Right kidney (tissue), 9 donors: ENCODE measurements at places on chromosomes 3 and 15.

DNA sequence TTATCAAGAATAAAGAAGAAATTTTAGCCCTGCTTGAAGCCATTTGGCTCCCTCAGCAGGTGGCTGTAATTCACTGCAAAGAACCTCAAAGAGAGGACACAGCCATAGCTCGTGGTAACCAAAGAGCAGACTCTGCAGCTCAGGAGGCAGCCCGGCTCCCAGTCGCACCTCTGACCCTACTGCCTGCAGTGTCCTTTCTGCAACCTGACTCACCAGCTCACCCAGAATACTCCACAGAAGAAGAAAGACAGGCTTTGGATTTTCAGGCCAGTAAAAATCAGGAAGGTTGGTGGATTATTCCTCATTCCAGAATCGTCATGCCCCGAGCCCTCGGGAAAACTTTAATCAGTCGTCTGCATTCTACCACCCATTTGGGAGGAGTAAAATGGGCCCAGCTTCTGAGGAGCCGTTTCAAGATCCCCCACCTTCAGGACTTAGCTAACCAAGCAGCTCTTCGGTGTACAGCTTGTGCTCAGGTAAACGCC lies 38.6 kb downstream of the ZBTB11 start:
- DNase-seq = no peak

DNA sequence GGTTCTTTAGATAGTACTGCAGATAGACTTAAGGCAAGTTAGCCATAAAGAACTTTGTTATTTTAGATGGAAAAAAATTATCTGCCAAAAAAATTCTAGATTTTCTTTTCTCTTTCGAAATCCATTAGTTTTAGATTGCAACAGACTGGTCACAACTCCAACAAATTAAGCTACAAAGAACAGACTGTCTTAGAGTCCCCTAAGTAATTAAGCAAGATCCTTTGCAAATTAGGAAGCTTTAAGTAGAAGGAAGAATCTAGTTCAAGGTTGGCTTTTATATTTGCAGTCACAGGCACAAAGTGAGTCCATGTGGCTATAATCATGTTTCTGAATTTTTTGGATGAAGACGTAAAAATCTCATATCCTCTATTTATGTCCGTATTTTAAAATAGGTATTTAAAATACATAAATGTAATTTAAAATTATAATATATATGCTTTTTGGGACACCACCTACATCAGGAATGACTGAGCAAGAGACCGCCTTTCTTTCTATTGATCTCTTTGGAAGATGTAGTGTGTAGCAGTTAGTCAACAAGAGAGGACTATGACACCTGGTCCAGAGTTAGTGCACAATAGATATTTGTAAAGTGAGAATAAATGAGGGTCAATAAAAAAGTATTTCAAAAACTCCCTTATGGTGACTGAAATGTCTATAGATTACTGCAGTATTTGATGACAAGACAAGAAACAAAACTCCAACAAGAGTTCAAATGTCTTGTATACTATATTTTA lies 34.4 kb downstream of the TMEM45A start:
- no peak for DNase-seq

GRCh38 chr15:78056714-78057269 lies 20.7 kb downstream of the TBC1D2B start:
- no peak for DNase-seq

DNA sequence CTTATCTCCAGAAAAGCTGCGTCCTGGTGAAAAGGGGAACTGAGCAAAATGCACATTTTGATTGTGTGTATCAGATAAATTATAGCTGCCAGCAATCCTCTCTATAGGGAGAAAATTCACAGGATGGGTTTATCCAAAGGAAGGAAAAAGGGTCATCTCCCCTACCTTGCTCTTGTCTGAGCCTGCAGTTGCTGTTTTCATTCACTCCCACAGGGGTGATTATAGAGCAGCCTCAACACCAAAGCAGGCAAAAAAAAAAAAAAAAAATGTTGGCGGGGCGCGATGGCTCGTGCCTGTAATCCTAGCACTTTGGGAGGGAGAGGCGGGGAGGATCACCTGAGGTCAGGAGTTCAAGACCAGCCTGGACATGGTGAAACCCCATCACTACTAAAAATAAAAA lies 333.7 kb downstream of the ROBO2 start:
- DNase-seq = no peak

DNA sequence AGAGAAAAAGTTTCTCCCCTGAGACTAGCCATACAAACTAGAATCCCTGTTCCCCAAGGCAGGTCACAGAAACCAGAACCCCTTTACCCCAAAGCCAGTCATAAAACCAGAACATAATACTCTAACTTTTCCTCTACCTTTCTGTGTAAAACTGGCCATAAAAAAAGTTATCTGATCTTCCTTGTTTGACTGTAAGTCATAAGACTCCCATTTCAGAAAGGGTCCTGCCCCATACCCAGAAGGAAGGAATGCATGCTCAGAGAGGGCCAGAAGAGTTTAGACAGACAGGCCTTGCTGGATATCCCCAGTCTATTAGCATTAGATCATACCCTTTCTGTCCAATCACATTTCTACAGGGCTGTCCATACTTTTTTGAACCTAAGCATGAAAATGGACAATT lies 27.2 kb downstream of the SCN11A start:
- DNase-seq = no peak

DNA sequence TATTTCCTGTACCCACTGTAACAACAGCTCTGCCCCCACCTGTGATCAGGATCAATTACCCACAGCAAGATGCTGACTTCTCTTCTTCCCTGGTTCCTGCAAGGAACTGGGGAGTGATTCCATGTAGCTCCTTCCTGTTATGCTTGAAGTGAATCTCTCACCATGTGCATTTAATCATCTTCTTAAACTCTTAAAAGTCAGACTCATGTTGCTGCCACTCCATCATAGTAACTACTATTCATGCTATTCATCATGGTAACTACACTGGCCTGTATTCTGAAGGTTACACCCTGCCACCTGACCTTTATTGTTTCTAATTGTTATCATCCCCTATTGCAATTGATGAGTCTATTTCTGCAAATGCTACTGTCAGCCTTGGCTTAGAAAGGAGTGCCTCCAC lies 89.5 kb downstream of the SUCNR1 start:
- no peak for DNase-seq

DNA sequence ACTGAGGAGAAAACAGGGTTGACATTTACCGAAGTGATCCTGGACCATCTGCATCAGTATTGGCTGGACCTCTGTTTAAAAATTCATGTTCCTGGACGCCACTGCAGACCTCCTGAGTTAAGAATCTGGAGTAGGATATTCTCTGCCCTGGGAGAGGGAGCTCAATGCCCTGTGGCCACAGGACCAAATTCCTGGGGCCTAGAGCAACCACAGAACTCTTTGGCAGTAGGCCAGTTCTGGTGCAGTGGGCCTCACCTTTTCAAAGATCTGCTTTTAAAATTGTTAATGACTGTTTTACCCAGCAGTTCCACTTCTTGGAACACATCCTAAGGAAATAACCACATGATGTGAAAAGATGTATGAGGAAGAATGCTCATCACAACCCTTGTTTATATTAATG lies 133.3 kb upstream of the ADPGK start:
- no peak for DNase-seq

DNA sequence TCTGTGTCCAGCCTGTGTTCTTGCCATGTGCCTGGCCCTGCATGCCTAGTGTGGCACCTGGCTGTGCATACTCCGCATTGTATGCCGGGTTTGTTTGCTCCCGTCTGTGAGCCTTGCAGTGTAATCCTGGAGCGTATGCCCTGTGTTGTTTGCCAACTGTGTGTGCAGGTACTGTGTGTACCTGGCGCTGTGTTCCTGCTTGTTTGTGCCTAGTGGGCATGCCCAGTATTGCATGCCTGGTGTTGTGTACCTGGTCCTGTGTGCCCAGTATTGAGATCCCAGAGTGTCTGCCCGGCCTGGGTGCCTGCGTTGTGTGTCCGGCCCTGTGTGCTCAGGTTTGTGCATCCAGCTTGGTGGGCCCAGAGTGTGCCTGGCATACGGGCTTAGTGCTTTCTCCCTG lies 54.5 kb upstream of the CHRNA7 start:
- no peak for DNase-seq

- no peak for DNase-seq
These were observed 56.3 kb downstream of the TJP1 start for GRCh38 chr15:29765898-29766527.

DNA sequence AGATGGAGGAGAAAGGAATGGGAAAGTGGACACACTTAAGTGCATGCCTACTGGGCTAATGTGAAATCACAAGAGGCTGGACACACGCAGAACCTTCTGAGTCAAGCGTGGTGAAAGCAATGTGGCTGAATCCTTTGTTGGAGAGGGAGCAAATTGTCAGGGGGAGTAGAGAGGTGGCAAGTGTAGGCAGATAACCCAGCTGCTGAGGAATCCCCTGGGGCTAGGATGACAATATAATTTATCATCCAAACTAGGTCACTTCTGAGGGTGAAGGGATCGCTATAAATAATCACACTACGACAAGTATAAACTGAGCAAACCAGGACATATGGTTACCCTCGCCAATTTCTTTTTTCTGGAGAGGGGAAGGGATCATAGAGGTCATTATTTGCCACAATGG lies 28.7 kb downstream of the TAMM41 start:
- DNase-seq = no peak

GRCh38 chr3:175826759-175827158 lies 967.6 kb downstream of the NAALADL2 start:
- DNase-seq = no peak

DNA sequence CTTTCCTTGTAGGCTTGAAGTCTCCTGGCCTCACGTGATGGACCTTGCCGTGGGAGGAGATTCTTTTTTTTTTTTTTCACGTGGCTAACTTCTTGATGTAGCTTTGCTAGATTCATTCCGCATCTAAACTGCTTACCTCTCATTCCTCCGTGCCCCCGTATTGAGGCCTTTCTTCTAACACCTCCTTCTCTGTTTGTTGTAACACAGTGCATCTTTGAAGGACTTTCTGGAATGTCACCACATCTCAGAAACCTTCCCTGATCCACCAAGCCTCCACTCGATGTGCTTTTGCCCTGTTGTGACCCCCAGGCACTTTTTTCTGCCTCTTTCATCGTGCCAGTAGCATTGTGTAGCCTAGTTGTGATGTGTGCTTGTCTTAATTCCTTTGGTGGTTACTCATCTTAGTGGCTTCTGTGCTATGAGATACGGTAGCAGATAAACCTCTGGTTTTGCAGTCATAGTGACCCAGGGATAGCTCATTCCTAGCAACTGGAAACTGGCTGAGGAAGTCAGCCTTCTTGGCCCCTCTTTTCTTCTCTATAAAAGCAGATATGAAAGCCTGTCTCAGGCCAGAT lies 1.6 kb upstream of the BNC1 start:
- DNase-seq = no peak

DNA sequence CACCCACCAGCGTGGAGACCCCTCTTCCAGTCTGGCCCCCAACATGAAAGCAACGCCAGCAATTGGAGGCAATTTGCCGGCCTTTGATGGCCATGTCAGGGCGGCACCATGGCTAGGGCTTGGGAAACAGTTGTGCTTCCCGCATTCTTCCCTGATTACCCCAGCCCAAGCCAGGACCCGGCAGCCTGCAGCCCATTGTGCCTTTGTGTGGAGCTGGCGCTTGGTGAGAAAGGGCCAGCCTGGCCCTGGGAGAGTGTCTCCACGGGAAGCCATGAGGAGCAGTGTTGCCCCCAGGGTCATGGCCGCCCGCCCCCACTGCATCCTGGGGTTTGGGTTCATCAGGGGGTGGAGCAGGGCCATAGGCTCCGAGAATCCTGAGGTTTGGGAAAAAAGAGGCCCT lies 66.0 kb downstream of the DNAJB8 start:
- DNase-seq = no peak

DNA sequence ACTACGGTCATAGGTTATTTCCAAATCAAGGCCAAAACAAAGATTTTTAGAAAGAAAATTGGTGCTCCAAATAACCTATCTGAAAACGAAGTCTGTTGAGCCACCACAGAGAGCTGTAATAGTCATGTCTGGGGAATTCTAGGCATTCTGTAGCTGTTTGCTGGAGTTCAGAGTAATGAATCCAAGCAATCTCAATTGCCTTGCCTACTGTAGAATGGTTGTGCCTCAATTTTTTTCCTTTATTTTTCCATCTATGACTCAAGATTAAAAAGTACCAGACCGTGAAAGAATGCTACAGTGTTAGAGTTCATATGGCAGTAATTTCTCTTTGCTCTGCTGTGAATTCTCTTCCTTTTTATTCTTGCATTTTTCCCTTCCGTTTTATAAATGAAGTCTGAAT lies 1007.2 kb upstream of the ALCAM start:
- DNase-seq = no peak
